Renal cortex interstitium (tissue), 15 donors: ENCODE measurements at places on chromosomes 3 and 15. TPM values are rescaled to one million over a fixed set of nuclear protein-coding genes. Genes with fewer than 3 reads are reported as not detected.
A peak's percentile ranks its signal among the peaks of the same experiment; 100 is the strongest.

GRCh38 chr3:161914703-161915417 is 418.3 kb downstream of the OTOL1 start:
- DNase-seq: peak; percentile 24

GRCh38 chr3:5846261-5846660 is 658.8 kb downstream of the EDEM1 start:
- DNase-seq: no peak

Gene CYP19A1
- 0.37 TPM for polyA plus RNA-seq

GRCh38 chr3:23805210-23805632 is 534 bp upstream of the UBE2E1 start:
- no peak for DNase-seq

DNA sequence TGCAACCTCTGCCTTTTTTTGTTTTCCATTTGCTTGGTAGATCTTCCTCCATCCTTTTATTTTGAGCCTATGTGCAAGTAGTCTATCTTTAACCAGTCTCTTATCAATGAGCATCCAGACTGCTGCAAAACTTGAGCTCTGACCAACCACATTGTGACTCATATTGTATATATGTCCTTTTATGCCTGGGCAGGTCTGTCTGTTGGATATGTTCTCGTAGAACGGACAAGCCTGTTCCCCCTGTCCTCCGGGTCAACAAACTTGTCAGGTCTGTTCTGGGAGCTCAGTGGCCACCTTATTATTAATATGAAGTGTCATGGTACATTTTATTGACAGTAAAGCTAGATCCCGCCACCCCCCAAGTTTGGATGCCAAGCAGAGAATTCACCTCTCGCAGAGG is 252.9 kb upstream of the ST8SIA2 start:
- DNase-seq: no peak

Gene HHLA2
- 21.9 TPM for polyA plus RNA-seq

- no peak for DNase-seq
Observed at GRCh38 chr15:39730552-39730951, 52.1 kb downstream of the FSIP1 start.

DNA sequence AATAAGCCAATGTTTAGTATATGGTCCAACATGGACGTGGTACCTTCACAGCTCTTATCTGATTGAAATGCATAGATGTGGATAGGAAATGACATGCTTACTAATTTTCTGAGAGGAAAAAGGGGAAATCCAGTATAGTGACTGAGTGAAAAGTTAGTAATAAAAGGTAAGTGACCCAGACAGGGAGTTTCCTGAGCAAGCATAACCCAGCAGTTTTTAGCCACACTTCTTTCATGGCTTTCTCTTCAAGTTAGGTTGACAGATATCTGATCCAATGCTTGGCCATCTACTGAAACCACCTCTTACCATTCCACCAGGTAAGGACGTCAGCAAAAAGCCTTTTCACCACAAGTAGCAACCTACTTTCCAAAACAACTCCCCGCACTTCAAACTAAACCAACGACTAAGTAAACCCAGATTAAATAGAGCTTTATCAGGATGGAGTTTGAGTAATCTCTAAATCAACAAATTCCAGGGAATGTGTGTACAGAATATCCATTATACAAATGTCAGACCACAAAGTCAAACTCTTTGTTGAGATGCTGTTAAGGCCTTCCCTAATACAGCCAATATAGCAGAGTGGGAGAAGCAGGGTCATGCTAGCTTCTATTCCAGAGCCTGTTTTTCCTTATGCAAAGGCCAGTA is 329.7 kb downstream of the RORA start:
- DNase-seq: no peak

Gene TMEM158
- polyA plus RNA-seq: 4.9 TPM

Gene COL6A5
- 0.06 TPM for polyA plus RNA-seq

DNA sequence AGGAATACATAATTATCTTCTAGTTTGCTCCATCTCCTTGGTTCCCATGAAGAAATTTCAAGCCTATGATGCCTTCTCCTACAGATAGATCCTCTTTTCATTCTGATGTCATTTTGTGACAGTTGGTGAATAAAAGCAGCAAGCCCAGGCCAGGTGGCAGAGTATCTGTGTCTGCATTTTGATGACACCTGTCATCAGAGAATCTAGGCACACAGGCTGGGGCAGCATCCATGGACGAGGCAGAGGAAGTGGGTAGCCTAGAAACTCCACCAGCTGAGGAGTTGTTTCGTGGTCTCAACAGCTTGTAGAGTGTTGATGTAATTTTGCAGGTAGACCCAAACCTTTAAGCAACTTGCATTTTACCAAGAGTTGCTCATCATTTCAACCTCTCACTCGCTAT is 269.8 kb downstream of the FEZF2 start:
- no peak for DNase-seq

Gene GPR176
- polyA plus RNA-seq: 15.2 TPM

Gene TMEM207
- polyA plus RNA-seq: 19.7 TPM

Gene XCR1
- 0.17 TPM for polyA plus RNA-seq

DNA sequence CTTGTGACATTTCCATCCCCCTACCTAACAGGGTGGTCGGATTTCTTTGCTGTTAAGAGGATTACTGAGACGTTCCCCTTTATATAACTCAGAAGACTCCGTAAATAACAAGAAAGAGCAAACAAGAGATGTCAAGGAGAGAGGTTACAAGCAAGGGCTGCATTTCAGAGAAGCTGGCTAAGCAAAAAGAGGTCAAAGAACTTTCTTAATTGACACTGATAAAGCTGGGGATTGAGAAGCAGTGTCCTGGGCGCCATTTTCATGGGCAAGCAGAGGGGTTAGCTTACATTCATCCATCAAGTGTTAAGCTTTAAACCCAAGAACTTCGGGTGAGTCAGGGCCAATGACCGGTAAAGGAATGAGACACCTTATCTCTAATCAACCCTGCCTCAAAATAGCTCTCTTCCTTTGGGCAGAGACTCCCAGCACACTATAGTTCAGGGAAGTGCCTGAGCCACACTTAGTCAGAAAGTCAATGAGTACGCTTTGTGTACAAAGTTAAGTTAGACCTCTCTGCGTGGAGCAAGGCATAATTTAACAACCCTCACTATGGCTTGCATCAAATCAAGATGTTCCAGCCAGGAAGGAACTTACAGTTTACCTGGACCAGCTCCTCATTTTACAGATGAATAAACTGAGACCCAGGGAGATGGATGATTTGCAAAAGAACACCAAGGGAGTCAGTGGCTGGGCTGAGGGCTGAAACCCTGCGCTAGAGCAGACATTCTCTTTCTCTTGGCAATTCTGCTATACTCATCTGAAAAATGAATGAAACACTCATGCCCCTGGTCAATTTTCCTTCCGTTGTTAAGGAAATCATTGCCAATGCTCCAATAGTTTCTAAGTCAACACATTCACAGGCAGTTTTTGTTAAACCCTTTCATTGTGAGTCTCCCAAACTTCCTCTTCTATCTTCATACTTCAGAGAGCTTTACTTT is 44.6 kb downstream of the CCNL1 start:
- DNase-seq: no peak

- DNase-seq: no peak
Observed at GRCh38 chr15:62951481-62951880, 91.1 kb upstream of the TPM1 start.

DNA sequence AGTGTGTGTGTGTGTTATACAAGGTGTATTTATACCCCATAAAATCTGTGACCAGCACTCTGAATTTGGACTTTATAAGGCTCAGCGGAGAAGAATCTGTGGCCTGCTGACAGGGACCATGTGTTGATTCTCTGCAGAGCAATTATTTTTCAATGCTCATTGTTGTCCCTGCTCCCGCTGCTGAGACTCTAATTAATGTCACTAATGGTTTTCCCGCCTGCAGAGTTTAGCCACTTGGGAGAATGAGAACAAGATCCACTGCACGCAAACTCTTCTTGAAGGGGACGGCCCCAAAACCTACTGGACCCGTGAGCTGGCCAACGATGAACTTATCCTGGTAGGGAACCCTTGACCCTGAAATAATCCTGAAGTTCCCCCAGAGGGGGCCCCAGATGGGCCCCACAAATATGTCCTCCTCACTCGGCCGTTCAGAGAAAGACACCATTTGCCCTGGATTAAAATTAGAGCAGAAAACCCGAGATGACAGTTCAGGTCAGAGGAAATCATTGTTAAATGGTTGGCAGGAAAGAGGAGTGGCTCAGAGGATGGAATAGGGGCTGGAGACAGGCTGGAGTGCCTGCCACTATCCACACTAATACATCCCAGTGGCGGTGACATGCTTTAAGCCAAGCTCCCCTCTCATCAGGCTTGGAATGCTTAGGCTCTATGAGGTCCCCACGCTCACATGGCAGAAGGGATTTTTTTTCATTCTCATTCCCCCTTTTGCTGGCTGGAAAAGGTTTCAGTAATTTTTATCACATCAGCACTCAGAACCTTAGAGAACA is 3.3 kb downstream of the CRABP1 start:
- no peak for DNase-seq

GRCh38 chr3:25478964-25479726 is 51.1 kb downstream of the RARB start:
- DNase-seq: no peak

Gene GUCA1C
- polyA plus RNA-seq: 0.27 TPM

Gene TNNC1
- polyA plus RNA-seq: 6.1 TPM

- DNase-seq: no peak
Observed at GRCh38 chr3:101667331-101667730, 9.6 kb downstream of the ZBTB11 start.

GRCh38 chr3:159252274-159252673 is 450.4 kb downstream of the MFSD1 start:
- DNase-seq: no peak

Gene CCDC80
- 68.3 TPM for polyA plus RNA-seq

Gene ACTRT3
- 5.4 TPM for polyA plus RNA-seq
